Mucosa of gallbladder (tissue), 1 donor: ENCODE measurements at places on chromosomes 3 and 15.

DNA sequence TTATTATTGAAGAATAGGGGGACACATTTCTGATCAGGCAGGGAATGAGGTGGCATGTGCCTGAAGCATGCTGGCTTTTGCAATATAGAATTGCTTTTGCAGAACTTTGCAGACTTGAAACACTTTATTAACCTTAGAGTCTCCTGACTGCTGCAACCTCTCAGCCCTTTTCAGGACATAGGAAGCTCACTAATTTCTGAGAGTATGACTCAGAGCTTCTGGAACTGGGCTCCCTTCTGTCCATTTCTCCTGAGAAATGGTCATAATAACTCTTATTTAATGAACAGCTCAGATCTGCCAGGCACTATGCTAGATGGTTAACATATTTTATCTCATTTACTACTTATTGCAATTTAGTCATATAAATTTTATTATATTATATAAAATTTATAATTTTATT, 38.6 kb upstream of the DGKG start:
- no peak for DNase-seq

GRCh38 chr3:157104928-157105652, 54.9 kb downstream of the CCNL1 start:
- DNase-seq: no peak

- DNase-seq: peak; percentile 13
Observed at GRCh38 chr3:54660714-54661132, 267.1 kb downstream of the LRTM1 start.

DNA sequence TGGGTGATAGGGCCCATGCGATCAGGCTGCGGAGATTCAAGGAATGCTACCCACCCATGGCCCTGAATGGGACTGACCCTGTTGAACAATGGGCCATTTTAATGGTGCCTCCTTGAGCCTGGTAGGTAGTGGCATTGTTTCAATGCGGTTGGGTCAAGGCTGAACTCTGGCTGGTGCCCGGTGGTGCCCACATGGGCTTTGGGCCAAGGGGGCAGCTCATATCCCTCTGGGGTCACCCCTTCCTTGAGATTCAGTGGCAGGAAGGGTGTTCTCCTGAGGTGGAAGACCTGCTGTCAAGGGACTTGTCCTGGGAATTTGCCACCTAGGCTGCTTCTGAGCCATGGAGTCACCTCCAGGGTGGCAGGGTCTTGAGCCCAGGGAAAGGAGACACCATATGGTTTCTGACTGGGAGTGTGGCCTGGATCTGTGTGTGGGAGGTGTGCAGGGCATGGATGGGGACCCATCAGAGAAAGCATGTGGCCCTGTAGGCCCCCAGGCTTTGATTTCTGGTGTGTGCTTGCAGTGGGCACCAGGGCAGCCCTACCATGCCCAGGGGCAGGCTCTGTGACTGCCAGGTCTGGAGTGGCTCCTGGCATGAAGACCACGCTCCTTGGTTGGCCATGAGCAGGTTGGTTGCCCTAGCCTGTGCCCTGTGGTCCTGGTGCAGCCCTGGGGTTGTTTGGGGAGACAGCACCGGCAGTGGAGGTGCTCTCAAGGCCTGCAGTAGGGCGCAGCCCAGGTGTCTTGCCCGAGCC, 199.9 kb downstream of the UBE3A start:
- DNase-seq: no peak

GRCh38 chr3:176794406-176794805, 402.9 kb downstream of the TBL1XR1 start:
- no peak for DNase-seq

- DNase-seq: no peak
Observed at GRCh38 chr3:99502871-99503270, 135.5 kb upstream of the COL8A1 start.

- DNase-seq: no peak
Observed at GRCh38 chr15:49239105-49239504, 69.1 kb downstream of the GALK2 start.

DNA sequence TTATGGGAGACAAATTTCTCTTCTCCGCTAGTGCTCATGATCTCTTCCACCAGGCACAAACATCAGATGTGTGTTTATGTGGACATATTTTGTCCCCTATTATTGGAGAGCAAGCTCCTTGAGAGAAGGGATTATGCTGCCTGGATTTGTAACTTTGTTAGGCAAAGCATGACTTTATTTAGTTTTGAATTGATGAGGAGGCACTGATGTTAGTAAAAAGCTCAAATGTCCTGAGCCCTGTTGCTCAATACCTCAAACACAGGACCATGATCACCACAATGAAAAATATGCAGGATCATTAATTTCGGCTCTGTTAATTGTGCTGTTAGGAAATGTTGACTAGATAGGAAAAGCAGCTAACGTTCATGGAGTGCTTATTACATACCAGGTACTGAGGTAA, 29.1 kb downstream of the SCG5 start:
- DNase-seq: no peak

DNA sequence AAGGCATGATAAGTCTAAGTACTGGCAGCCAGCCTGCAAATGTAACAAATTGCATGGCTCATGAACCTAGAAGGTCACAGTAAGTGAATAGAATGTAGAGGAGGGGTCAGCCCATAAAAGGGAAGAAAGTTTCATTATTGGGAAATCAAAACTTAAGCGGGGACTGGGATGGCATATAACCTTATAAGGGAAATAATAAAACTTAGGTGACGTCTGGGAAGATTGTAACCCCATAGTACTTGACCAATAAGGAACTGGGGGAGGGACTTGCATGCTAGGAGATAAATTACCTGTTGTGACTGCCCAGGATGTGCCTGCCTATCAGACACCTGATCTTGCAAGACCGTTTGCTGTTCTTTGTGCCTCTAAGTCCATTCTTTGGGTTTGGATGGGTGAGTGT, 28.1 kb upstream of the MCTP2 start:
- no peak for DNase-seq

DNA sequence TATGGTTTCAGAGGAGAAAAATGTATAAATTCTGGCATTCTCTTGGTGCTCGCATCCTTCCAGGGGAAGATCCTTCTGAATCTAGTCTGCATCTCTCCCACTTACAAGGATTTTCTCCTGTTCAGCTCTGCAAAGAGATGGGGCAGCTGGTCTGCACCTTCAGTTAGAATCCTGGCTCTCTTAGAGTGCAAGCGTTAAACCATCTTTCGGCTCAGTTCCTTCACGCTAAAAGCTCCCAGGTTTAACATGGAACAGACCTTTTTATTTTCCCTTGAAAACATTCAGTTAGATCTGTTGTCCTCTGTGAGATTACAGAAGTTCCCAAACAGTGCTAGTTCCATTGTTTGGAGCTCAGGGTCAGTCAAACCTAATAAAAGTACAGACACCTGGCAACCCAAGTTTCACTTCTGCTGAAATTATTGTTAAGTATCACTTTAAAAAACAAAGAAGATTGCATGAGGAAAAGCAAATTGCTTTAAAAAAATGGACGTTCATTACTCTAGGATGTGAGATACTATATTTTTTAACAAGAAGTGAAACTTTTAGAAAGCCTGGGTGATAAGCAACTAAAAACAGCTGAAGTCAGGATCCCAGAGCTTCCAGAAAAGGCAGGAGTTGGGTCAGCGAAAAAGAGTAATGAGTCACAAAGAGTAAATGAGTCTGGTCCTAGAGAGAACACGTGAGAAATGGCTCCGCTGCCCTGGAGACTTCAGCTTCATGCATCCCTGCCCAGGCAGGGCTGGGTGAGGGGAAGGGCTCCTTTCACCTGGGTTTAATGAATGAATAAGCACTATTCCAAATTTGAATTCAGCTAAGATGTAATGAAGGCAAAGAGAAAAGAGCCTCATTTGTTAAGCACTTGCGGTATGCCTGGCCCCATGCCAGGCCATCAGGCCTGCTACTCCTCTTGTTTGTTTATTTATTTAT, 63.3 kb downstream of the ABTB1 start:
- DNase-seq: peak; percentile 40

GRCh38 chr15:39735120-39735717, 47.4 kb downstream of the FSIP1 start:
- no peak for DNase-seq

DNA sequence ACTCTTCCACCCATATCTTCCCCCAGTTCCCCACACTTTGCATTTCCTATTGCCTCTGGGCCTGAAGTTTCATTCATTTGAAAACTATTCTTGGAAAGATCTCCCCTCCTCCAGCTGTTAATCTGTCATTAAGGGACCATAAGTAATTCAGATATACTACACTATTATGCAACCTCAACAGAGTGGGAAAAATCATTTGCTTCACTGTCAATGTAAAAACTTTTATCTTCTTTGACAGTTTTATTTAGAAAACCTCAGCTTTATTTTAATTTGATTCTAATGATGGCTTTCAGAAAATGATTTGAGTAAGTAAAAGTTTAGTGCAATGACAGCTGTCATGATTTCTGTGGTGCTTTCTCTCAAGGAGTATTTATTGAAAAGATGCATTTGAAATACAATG, 435.3 kb upstream of the KCNMB2 start:
- DNase-seq: no peak

- DNase-seq: no peak
Observed at GRCh38 chr3:133413161-133414020, 13.5 kb downstream of the BFSP2 start.

DNA sequence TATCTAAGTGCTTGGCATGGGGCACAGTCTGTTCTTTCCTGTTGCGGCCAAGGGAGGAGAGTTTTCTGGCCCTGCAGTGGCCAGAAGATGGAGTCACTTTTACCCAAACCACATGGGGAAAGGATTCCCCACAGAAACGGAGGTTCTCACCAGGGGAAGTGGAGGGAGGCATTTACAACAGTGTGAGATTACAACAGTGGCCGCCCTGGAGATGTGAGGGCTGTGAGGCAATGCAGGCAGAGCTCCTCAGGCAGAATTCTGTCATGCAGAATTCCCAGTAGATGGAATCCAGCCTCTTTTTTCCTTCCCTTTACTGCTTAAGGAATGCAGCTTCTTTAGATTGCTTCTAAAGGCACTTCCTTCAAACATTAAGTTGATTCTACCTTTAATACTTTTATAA, 83.1 kb downstream of the CACNA1D start:
- DNase-seq: no peak

GRCh38 chr3:121654493-121655385, 6.0 kb downstream of the HCLS1 start:
- no peak for DNase-seq

DNA sequence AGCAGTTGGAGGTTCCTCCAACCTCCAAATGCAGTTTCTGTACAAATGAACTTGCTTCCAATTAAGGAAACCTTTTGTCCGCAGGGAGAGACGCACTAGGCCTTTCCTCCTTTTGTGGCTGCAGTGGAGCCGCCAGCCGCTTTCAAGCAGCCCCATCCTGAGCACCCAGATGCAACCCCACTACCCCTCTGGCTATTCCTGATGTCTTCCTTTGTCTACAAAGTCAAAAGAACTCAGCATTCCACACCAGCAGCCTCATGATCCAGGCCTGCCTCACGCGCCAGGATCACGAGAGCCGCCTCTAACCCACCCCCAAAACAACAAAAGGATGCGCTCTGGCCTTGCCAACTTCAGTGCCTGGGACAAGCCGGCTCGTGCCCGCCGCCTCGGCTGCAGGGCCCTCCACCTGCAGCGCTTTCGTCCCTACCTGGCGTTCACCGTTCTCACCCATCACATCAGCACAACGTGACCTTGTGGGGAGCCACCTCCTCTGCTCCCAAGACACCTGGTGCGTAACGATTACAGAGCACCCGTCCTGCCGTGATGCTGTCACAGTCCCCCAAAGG, 48.2 kb upstream of the MUC4 start:
- no peak for DNase-seq

GRCh38 chr3:149886957-149887356, 73.9 kb downstream of the RNF13 start:
- DNase-seq: no peak

- no peak for DNase-seq
Observed at GRCh38 chr3:114850898-114851297, 296.2 kb downstream of the ZBTB20 start.

DNA sequence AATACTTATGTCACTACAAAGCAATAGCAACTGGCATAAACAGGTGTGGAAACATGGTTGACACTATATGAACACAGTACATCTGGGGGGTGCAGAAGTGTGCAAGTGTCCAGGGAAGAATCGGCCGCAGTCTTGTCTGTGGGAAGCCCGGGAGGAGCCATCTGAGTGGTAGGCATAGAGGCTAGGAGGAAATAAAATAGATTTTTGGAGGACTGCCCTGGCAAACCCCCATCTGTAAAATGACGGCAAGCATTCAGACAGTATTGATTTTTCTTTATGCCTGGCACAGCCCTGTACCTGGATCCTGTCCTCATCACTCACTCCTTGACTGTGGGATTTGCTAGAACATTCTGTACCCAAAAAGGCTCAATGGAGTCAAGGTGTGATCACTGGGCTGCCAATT, 31.3 kb downstream of the THSD4 start:
- DNase-seq: peak; percentile 84

GRCh38 chr3:25611193-25611592, 53.5 kb downstream of the TOP2B start:
- no peak for DNase-seq

GRCh38 chr3:15387171-15387581, 40.2 kb downstream of the METTL6 start:
- DNase-seq: peak; percentile 63

GRCh38 chr3:169929830-169930519, 18.6 kb downstream of the SAMD7 start:
- no peak for DNase-seq

GRCh38 chr15:99997112-99997651, 263.9 kb upstream of the LYSMD4 start:
- DNase-seq: no peak

DNA sequence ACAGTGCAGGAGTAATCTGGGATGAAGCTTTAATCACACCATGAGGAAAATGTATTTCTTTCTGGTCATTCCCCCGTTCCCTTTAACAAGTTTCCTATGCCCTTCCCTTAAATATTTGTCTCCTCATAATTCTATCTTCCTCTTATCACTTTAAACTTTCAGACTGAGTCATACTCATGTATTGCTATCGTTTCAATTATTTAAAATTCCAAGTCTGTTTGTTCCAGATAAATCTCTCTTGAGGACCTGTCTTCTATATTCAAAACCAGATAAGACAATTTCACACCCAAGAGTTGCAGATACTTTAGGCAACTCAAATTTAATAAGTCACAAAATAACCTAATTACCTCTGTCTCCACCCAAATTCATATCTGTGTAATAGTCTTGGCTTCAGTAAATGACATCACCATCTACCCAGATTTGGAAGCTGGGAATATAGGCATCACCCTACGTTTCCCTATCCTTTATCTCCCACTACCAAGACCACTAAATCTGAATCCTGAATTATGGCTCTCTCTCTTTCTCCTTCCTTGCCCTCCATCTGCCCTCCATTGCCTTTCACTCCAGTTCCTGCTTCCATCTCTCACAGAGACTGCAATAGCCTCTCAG, 220.1 kb downstream of the PYDC2 start:
- no peak for DNase-seq

DNA sequence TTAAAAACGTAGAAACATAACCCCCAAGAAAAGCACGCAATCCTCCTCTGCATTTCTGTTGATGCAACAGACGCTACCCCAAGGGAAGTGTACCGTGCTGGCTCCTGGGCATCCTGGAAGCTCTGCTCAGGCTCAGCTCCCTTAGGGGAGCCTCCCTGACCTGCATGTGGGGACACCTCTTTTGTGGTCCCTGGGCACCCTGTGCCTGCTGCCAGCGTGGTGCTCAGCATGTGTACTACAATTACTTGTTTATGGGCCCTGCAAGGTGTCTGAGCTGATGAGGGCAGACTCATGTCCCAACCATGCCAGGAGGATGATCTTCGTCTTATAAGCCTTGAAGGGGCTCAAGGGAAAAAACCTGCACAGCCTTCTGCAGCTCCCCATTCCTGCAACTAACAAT, 18.3 kb downstream of the EHD4 start:
- no peak for DNase-seq
